ENCODE measurements at places on chromosomes 6 and 20. TPM values are rescaled to one million over a fixed set of nuclear protein-coding genes. Genes with fewer than 3 reads are reported as not detected.

DNA sequence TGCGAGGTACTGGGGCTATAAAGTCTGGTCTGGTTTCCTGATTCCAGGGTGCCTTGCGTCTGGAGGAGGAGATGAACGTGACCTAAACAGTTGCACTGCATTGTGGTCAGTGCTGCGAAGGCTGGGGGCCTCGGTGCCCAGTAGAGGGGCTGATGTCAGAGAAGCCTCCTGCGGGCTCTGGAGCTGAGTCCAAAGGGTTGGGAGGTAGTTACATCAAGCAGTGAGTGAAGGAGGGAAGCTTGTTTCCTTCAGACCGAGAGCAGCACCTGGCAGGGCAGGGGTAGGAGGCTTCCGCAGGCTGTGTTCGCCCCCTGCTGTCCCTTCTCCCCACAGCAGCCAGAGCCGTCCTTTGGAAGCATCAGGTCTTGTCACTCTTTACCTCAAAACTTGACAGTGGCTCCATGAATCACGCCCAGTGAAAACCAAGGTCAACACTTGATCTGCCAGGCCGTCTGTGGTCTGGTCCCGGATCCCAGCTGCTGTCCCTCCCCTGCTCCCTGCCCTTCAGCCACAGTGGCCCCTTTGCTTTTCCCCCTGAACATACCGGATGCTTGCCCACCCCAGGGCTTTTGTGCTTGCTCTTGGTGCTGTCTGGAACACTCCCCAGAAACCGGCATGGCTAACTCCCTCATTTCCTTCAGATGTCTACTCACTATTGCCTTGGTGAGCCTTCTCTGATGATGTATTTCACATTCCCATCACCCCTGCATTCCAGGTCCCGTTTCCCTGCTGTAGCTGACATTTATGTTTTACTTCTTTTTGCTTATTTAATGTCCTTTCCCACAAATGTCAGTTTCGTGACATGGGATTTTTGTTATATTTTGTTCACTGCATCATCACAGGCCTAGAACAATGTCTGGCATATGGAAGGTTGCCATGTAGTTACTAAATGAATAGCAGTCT is 7.0 kb downstream of the DYNLRB1 start:
- peaks cover 31% of the 10 kb centered on the region for H3K4me1 ChIP-seq
- DNase-seq = no peak
- peaks cover 41% of the 10 kb centered on the region for H3K36me3 ChIP-seq
- no peak overlapping the region for H3K4me3 ChIP-seq

GRCh38 chr6:34393191-34393965 is 909 bp upstream of the NUDT3 start:
- peak overlapping the region; percentile 84 for H3K4me3 ChIP-seq
- H3K36me3 ChIP-seq = no peaks in the 10 kb centered on the region
- DNase-seq = no peak

GRCh38 chr6:3372912-3373554 is 83.8 kb downstream of the SLC22A23 start:
- no peaks in the 10 kb centered on the region for H3K27me3 ChIP-seq
- no peak overlapping the region for H3K27ac ChIP-seq
- DNase-seq = no peak
- H3K36me3 ChIP-seq = peaks cover 8% of the 10 kb centered on the region
- H3K4me1 ChIP-seq = peaks cover 31% of the 10 kb centered on the region

The TGM6 gene
- polyA plus RNA-seq = not detected

The MYB gene
- polyA plus RNA-seq = 2.0 TPM
